NCI-H524 (cell line): ENCODE measurements at places on chromosomes 6 and 20.

GRCh38 chr6:69846770-69847491, 19.4 kb upstream of the COL19A1 start:
- no peak for DNase-seq

DNA sequence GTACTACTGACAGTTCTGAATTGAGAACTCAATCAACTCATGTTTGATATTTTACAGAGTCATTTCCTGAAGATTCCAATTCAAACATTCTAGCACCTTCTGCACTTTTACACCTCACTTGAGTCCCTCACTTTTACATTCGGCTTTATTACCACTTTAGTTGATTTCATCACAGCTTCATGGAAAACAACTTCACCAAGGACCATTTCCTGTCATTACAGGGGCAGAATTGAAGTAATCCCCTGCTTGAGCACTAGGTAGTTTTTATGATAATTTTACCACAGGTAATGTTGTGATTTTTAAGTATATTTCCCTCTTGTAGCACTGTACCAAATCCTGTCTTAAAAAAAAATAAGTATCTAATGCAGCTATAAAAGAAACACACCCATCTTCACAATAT, 312.9 kb downstream of the BTBD9 start:
- no peak for DNase-seq

- no peak for DNase-seq
These were observed 90.7 kb upstream of the BEND6 start for GRCh38 chr6:56864171-56864616.

- no peak for DNase-seq
These were observed 73.2 kb upstream of the JAG1 start for GRCh38 chr20:10747019-10747418.

- DNase-seq: no peak
These were observed 63.2 kb downstream of the HIVEP2 start for GRCh38 chr6:142881761-142882160.

GRCh38 chr20:922781-923180, 6.6 kb upstream of the ANGPT4 start:
- DNase-seq: no peak

DNA sequence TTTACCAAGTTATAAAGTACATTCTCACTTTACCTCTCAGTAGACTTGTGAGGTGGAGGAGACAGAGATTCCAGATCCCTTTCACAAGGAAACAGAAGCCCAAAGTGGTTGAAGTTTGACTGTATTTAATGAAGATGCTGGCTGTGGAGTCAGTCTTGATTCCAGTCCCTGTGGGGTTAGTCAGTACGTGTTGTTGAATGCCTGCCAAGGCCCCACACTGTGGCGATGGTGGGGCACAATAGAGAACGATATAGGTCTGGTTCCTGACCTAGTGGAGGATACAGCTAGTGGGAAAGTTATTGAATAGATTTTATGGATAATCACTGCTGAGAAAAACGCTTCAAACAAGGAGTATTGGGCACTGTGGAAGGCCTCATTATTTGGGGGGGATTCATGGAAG, 71.4 kb downstream of the LRRC1 start:
- peak; percentile 29 for DNase-seq

GRCh38 chr6:7725412-7725811, 487 bp upstream of the BMP6 start:
- DNase-seq: no peak

- no peak for DNase-seq
These were observed 277.2 kb downstream of the CDC5L start for GRCh38 chr6:44664716-44665115.

GRCh38 chr6:28449056-28449455, 5.8 kb upstream of the ZSCAN23 start:
- no peak for DNase-seq

DNA sequence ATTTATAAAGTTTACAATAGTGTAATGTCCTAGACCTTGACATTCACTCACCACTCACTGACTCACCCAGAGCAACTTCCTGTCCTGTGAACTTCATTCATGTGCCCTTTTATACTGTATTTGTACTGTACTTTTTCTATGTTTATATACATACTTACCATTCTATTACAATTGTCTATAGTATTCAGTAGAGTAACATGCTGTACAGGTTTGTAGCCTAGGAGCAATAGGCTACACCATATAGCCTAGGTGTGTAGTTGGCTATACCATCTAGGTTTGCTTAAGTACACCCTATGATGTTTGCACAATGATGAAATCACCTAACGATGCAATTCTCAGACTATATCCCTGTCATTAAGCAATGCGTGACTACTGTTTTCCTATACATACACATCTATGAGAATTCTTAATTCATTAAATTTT, 17.5 kb downstream of the EDEM2 start:
- no peak for DNase-seq

GRCh38 chr6:95417856-95418255, 159.5 kb upstream of the MANEA start:
- no peak for DNase-seq

GRCh38 chr20:58448958-58449357, 59.9 kb downstream of the VAPB start:
- no peak for DNase-seq

DNA sequence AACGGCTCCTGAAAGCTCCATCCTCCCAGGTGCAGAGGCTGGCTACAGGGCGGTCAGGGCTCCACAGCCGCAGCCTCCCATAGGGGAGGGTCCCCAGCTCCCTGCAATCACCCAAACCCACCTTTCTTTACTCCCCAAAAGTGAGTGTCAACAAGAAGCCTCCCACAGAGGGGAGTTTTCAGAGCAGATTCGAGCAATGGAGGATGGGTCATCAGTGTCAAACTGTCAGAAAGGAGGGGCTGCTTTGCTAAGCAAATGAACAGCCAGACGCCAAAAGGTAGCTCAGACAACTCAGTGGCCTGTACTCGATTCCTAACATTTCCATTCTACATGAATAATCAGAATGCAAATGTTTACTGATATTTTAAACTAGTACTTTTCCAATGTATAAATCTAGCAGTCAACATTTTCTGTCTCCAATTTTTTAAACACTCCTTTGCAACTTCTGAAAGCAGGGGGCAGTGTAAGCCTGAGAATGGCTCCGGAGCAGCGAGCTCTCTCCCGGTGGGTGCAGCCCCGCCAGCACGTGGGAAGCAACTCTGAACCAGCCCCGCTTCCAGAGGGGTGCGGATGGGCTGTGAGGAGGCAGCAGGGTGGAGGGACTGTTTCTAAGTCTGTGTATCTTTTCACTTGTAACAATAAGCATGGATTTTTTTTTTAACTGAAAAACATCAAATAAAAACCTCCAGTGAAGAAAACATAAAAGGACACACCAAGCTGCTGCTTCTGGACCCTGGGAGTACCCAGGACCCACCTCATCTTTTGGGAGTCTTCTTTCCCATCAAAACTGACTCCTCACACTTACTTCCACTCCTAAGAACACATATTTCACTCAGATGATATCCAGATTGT, 54.9 kb downstream of the TAF4 start:
- no peak for DNase-seq

- no peak for DNase-seq
These were observed 10.5 kb downstream of the ZNFX1 start for GRCh38 chr20:49267327-49267726.

GRCh38 chr6:80250391-80250997, 144.0 kb downstream of the BCKDHB start:
- DNase-seq: no peak

GRCh38 chr6:111727802-111728201, 122.1 kb upstream of the TRAF3IP2 start:
- no peak for DNase-seq

DNA sequence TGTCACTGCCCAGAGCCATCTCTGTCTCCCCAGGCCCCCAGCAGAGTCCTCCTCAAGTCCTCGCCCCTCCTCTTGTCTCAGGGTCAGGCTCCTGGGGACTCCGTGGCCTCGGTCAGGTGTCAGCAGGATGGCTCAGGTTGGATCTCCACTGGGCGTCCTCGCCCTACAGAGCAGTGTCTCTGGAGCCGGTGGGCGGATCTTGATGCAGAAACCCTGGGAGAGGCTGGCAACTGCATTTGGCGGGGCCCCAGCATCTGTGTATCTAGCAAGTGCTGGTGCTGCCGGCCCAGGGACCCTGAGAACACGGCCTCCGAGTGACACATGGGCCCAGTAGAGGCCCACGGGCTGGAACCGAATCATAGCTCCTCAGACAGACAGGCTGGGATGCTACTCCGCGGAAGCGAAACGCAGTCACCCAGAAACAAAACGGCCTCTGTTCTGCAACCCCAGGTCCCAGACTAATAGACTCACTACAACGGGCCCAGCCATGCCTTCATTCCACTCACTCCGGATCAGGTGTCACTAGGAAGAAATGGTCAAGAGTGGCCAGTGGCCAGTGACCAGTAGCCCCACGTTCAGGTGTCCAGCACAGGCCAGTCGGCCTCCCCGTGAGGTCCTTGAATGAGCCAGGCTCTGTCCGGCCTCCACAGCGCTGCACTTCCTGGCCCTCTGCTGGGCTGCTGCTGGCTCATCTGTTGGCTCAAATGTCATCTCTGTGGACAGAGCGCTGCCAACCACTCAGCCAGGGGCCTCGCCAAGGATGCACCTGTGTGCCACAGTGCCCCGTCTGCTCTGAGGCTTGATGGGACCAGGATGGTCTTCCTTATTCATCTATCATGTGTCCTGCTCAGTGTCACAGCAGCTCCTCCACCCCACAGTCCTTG, 12.6 kb upstream of the FRMD1 start:
- no peak for DNase-seq

- no peak for DNase-seq
These were observed 33.9 kb downstream of the SLC22A2 start for GRCh38 chr6:160224639-160225237.

GRCh38 chr6:158358450-158359077, 46.3 kb downstream of the TULP4 start:
- DNase-seq: peak; percentile 92

DNA sequence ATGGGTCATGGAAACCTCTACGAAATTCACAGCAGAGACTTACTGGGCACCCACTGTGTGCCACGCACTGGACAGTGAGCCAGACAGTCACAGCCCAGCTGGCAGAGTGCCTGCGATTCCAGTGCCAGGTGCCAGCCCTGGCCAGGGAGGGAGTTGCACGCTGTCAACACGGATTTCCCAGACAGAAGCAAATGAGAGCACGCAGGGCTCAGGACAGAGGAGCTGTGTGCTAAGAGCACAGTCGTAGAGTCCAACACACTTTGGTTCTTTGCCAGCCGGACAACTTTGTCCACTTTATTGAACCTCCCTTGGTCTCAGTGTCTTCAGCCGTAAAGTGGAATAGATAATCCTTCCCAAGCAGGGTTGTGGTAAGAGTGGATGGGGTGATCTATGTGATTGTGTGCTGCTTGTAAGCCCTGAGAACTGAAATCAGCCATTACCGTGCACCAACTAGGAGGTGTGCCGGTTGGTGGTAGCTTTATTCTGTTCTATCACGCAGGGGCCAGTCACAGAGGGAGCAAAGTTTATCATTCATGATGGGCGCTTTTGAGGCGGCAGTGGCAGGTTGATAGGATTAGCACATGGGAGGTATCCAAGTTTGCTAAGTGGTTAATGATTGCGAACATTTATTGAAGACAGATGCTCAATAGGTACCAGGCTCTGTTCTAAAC, 40.6 kb downstream of the SIRPA start:
- peak; percentile 15 for DNase-seq

- DNase-seq: no peak
These were observed 842 bp downstream of the POLR1C start for GRCh38 chr6:43517505-43518357.

GRCh38 chr6:42450477-42451332, 1.0 kb downstream of the TRERF1 start:
- peak; percentile 59 for DNase-seq

- no peak for DNase-seq
These were observed 556.5 kb downstream of the DHX35 start for GRCh38 chr20:39518654-39519053.

GRCh38 chr20:23161968-23162696, 76.0 kb upstream of the CD93 start:
- DNase-seq: peak; percentile 45

- peak; percentile 49 for DNase-seq
These were observed 1.9 kb downstream of the LRFN2 start for GRCh38 chr6:40585223-40585622.

DNA sequence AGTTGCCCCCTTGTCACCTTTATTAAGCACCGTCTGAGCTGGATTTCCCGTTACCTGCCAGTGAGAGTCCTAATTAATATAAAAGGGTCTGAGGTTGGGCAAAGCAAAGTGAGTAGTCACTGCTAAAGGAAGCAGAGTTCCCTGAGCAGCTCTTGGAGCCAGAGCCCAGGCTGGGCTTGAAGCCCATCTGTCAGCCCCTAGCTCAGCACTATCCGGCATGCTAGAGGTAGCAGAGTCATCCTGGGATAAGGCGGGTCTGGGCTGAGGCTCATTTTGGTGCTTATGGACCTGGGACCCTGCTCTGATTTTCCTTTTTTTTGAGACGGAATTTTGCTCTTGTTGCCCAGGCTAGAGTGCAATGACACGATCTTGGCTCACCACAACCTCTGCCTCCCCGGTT, 46.2 kb downstream of the ADNP start:
- DNase-seq: no peak

- DNase-seq: peak; percentile 69
These were observed 92.7 kb downstream of the SLX4IP start for GRCh38 chr20:10527781-10528180.

DNA sequence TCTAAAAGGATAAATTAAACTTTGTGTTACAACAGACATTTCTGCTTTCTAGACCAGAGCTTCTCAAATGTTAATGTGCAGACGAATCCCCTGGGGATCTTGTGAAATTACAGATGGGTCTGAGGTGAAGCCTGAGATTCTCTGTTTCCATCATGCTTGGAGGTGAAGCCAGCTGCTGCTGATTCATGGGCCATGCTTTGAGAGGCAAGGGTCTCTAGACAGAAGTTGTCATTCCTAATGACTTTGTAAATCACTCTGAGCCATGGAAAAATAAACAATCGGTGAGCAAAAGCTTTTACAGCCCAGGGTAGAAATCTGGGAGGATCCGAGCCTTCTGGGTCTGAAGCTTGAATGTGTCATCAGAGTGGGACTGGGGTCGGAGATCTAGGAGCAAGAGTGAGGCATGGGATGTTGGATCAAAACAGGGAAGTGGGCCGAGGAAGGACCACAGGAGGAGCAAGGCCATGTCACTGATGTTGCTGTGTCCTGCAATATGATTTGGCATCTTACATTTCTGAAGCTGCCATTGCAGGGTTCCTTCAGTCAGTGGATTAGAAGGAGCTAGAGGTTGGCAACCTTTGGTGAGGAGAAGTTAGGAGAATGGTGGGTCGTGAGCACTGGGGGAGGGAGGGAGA, 77.3 kb downstream of the TRMT11 start:
- peak; percentile 7 for DNase-seq

GRCh38 chr20:15056246-15056645, 718.8 kb upstream of the FLRT3 start:
- DNase-seq: no peak

DNA sequence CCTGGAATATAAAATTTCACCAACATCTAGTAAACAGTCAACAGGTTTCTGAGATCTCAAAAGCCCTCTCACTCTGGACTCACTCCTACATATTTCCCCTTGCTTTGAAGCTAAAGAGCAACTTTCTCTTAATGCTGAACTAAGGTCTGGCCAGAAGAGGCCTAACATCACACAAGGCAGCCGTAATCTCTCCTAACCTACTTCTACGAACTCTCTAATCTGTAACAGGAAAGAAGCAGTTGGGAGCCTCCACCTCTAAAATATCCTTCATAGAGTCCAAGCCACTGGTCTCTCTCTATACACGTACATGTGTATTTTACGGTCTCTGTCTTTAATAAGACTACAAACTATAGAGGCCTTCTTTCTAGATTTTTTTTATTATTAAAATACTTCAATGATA, 72.0 kb downstream of the REV3L start:
- DNase-seq: no peak
